ENCODE measurements at places on chromosomes 7 and 10. TPM values are rescaled to one million over a fixed set of nuclear protein-coding genes. Genes with fewer than 3 reads are reported as not detected.

The ITIH2 gene
- 0.62 TPM for total RNA-seq

The TACC2 gene
- 22.2 TPM for total RNA-seq

The SLC26A5 gene
- total RNA-seq: 0.41 TPM

The TMEM236 gene
- 0.04 TPM for total RNA-seq

The LIPM gene
- total RNA-seq: not detected

The WDFY4 gene
- total RNA-seq: 0.25 TPM

The UNCX gene
- not detected for total RNA-seq

The PKD2L1 gene
- not detected for total RNA-seq

The FAM13C gene
- total RNA-seq: 1.5 TPM

The PILRA gene
- 3.0 TPM for total RNA-seq

DNA sequence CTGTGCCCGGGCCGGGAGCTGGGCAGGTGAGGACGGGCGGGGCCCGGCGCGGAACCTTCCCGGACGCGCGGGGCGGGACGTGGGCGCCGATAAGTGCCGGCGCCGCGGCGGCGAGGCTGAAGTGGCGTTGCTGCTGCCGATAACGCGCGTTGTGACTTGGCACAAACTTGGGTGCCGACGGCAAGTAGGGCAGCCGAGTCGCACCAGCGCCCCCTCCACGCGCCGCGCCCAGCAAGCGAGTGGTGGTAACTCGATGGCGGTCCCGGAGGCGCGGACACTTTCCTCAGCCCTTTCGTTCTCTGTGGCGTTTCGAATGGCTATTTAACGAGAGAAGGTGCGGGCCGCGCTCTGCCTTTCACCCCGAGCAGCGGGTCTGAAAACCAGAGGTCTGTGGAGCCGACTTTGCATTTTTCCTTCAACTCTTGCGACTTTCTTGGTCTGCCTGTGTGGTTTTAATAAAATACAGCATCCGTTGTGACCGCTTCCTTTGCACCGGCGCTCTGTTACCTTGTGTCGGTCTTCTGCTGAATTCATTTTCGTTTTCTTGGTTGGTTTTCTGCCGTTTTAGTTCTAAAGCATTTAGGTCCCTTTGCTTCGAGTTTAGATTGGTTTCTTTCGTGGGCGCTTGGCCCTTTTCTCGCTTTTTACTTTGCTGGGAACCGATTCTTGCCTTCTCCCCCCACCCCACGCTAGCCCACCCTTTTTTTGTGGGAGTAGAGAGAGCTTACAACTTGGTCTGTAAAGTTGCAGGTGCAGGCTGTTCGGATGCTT is 701 bp downstream of the STK17A start:
- peak; percentile 53 for DNase-seq
- peak overlapping the region; percentile 85 for H3K4me3 ChIP-seq
- peaks cover 8% of the 10 kb centered on the region for H3K27me3 ChIP-seq
- H3K4me1 ChIP-seq: peaks cover 38% of the 10 kb centered on the region
- no peak overlapping the region for H3K27ac ChIP-seq
- H3K36me3 ChIP-seq: peaks cover 9% of the 10 kb centered on the region

- H3K4me3 ChIP-seq: no peak overlapping the region
- peaks cover 8% of the 10 kb centered on the region for H3K27me3 ChIP-seq
- H3K36me3 ChIP-seq: no peaks in the 10 kb centered on the region
- peaks cover 18% of the 10 kb centered on the region for H3K4me1 ChIP-seq
Observed at GRCh38 chr10:3192856-3193635, 20.5 kb upstream of the PITRM1 start.

GRCh38 chr7:158325530-158326381 is 261.9 kb downstream of the PTPRN2 start:
- peaks cover 10% of the 10 kb centered on the region for H3K27me3 ChIP-seq
- peak; percentile 89 for DNase-seq
- 0 out of 2 replicates have a peak overlapping the region, but pooled peaks have one; percentile 42 for H3K27ac ChIP-seq
- peak overlapping the region; percentile 39 for H3K4me3 ChIP-seq

DNA sequence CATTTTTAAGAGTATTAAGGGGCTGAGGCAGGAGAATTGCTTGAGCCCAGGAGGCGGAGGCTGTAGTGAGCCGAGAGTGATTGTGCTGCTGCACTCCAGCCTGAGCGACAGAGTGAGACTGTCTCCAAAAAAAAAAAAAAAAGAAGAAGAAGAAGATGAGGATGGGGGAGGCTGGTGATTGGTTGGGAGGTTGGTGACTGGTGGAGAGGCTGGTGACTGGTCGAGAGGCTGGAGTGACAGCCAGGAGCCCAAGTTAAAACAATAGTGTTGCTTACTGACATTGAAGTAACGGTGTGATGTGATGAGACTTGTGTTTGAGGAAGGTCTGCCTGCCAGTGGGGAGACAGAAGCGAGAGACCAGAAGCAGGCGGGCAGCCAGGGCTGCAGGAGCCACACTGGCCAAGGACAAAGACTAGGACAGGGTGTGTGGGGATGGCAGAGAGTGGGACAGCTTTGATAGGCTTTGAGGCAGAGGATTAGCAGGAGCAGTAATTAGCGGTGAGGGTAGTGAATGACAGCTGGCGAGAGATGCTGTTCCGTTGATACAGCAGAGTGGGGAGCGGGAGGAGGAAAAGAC is 4.9 kb downstream of the SRRT start:
- H3K27ac ChIP-seq: peak overlapping the region; percentile 52
- H3K4me1 ChIP-seq: peaks cover 20% of the 10 kb centered on the region
- DNase-seq: no peak
- H3K36me3 ChIP-seq: peaks cover 82% of the 10 kb centered on the region

DNA sequence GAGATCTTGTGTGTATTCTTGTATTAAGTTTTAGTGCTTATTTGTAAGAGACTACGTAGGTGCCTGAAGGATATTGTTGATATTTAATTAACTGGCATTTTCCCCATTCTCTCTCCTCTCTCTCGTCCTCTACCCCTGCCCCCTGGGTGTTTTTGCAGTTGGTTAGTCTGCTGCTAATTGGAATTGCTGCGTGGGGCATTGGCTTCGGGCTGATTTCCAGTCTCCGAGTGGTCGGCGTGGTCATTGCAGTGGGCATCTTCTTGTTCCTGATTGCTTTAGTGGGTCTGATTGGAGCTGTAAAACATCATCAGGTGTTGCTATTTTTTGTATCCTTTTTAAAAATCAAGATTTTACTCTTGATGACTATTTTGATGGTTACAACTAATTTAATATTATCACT is 22.5 kb downstream of the TSPAN13 start:
- H3K36me3 ChIP-seq: no peaks in the 10 kb centered on the region
- DNase-seq: no peak
- H3K4me1 ChIP-seq: peaks cover 32% of the 10 kb centered on the region
- H3K27ac ChIP-seq: 0 out of 2 replicates have a peak overlapping the region, but pooled peaks have one; percentile 31
- no peak overlapping the region for H3K4me3 ChIP-seq
- no peaks in the 10 kb centered on the region for H3K27me3 ChIP-seq

GRCh38 chr7:91294639-91295220 is 30.5 kb downstream of the FZD1 start:
- DNase-seq: no peak
- H3K36me3 ChIP-seq: no peaks in the 10 kb centered on the region
- H3K27ac ChIP-seq: no peak overlapping the region
- no peak overlapping the region for H3K4me3 ChIP-seq

DNA sequence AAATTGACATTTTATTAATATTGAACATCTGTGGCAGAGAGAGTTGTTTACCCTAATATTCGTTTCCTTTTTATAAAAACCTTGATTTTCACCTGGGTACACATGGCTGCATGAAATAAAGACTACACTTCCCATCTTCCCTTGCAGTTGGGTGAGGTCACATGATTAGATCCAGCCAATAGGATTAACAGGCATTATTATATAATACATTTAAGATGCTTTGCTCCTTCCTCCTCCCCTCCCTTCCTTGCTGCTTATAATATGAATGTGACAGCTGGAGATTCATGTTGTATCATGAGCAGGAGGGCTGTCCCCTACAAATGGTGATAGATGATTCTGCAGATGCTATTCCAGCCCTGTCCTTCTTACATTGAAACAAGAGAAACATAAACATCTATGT is 146.6 kb downstream of the SH2D4B start:
- no peak for DNase-seq
- H3K4me1 ChIP-seq: no peaks in the 10 kb centered on the region
- H3K27me3 ChIP-seq: no peaks in the 10 kb centered on the region
- no peak overlapping the region for H3K27ac ChIP-seq
- no peak overlapping the region for H3K4me3 ChIP-seq

GRCh38 chr7:149854611-149855360 is 16.6 kb downstream of the ZNF862 start:
- H3K4me3 ChIP-seq: peak overlapping the region; percentile 46
- peaks cover 32% of the 10 kb centered on the region for H3K4me1 ChIP-seq
- peak overlapping the region; percentile 58 for H3K27ac ChIP-seq
- DNase-seq: peak; percentile 64

- H3K27ac ChIP-seq: no peak overlapping the region
- no peak for DNase-seq
- H3K4me1 ChIP-seq: peaks cover 48% of the 10 kb centered on the region
- peaks cover 5% of the 10 kb centered on the region for H3K36me3 ChIP-seq
Observed at GRCh38 chr7:36153571-36154097, 580 bp downstream of the EEPD1 start.

GRCh38 chr7:150953061-150953997 is 24.8 kb downstream of the KCNH2 start:
- H3K4me1 ChIP-seq: peaks cover 26% of the 10 kb centered on the region
- no peak overlapping the region for H3K4me3 ChIP-seq
- H3K27ac ChIP-seq: no peak overlapping the region

- no peak overlapping the region for H3K4me3 ChIP-seq
- no peaks in the 10 kb centered on the region for H3K27me3 ChIP-seq
- DNase-seq: no peak
Observed at GRCh38 chr7:35599645-35600044, 95.3 kb downstream of the HERPUD2 start.

- H3K4me1 ChIP-seq: peaks cover 13% of the 10 kb centered on the region
- no peaks in the 10 kb centered on the region for H3K27me3 ChIP-seq
- no peak overlapping the region for H3K4me3 ChIP-seq
Observed at GRCh38 chr10:78899996-78900714, 168.6 kb upstream of the ZMIZ1 start.

DNA sequence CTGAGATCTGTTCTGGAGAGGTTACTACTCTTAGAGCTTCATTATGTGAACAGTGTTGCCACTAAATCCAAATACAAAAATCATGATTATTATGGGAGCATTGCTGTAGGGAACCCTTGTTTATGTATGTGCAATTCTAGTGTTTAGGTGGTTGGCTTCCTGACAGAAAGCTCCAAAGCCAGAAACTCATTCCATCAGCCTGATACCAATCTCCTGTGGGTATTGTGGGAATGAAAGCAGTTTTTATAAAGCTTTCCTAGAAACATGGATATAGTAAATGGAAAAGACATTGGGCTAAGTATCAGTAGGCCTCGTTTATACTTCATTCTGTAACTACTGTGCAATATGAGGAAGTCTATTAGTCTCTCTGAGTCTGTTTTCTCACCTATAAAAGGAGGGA is 6.4 kb downstream of the SDK1 start:
- peaks cover 10% of the 10 kb centered on the region for H3K27me3 ChIP-seq
- no peaks in the 10 kb centered on the region for H3K36me3 ChIP-seq
- DNase-seq: no peak

DNA sequence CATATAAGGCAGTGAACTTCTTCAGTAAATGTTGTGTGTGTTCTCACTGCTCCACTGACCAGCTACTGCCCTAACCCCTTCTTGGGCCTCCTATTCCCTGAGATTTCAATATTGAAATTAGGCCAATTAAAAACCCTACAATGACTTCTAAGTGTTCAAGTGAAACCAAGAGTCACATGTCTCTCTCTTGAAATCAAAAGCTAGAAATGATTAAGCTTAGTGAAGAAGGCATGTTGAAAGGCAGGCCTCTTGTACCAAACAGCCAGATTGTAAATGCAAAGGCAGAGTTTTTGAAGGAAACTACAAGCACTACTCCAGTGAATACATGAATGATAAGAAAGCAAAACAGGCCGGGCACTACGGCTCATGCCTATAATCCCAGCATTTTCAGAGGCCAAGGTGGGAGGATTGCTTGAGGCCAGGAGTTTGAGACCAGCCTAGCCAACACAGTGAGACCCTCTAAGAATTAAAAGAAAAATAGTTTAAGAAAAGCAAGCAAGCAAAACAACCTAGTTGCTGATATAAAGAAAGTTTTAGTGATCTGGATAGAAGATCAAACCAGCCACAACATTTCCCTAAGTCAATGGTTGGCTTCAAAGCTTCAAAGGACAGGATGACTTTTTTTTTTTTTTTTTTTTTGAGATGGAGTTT is 22.3 kb downstream of the BRAF start:
- H3K4me1 ChIP-seq: peaks cover 24% of the 10 kb centered on the region
- no peak overlapping the region for H3K4me3 ChIP-seq
- H3K36me3 ChIP-seq: peaks cover 19% of the 10 kb centered on the region
- no peaks in the 10 kb centered on the region for H3K27me3 ChIP-seq

DNA sequence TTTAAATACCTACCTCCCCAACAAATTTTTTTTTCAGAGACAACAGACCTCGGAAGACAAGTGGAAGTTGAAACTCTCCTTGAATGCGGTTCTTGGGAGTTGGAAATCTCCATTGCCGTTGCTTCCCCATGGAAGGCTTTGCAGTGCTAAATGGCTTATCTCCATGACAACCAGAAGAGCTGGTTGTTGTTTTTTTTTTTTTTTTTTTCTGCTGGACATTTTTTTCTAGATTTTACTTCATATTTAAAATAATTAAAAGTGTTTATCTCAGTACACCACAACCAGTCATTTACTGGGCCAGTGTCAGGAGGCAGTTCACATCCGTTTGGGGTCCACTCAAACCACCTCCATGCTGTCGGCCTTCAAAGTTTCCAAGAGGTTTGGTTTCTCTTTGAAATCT is 348.5 kb upstream of the PRKCQ start:
- H3K27ac ChIP-seq: no peak overlapping the region
- H3K4me3 ChIP-seq: no peak overlapping the region
- H3K27me3 ChIP-seq: no peaks in the 10 kb centered on the region
- DNase-seq: no peak
- peaks cover 19% of the 10 kb centered on the region for H3K4me1 ChIP-seq
- H3K36me3 ChIP-seq: no peaks in the 10 kb centered on the region

DNA sequence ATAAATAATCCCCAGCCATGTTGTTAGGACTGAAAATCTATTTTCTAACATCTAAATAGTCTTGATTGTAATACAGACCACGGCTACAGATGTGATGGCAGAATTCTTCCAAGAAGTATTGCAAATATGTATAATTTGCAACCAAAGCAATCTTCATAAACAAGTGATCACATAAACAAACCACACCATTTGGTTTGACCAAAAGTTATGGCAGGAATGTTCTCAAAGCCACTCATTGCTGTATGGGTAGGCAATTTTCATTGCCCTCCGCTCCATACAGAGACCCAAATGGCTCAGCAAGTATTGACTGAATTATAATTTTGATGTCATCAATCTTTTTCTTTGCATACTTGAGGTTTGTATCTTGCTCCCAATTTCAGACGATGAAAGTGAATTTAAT is 19.0 kb upstream of the RHOBTB1 start:
- no peak for DNase-seq
- H3K27me3 ChIP-seq: no peaks in the 10 kb centered on the region
- H3K36me3 ChIP-seq: no peaks in the 10 kb centered on the region
- H3K4me1 ChIP-seq: peaks cover 23% of the 10 kb centered on the region

- no peaks in the 10 kb centered on the region for H3K4me1 ChIP-seq
- peak; percentile 76 for DNase-seq
- H3K27me3 ChIP-seq: no peaks in the 10 kb centered on the region
- no peaks in the 10 kb centered on the region for H3K36me3 ChIP-seq
- H3K4me3 ChIP-seq: no peak overlapping the region
Observed at GRCh38 chr7:135232720-135233119, 918 bp upstream of the STRA8 start.
